ENCODE measurements at places on chromosomes 7 and 10.
A peak's percentile ranks its signal among the peaks of the same experiment; 100 is the strongest.

GRCh38 chr10:11403116-11403515 is 208.3 kb downstream of the USP6NL start:
- DNase-seq, result no peak

- no peak for DNase-seq
Observed at GRCh38 chr10:84317174-84317573, 11.2 kb upstream of the CCSER2 start.

DNA sequence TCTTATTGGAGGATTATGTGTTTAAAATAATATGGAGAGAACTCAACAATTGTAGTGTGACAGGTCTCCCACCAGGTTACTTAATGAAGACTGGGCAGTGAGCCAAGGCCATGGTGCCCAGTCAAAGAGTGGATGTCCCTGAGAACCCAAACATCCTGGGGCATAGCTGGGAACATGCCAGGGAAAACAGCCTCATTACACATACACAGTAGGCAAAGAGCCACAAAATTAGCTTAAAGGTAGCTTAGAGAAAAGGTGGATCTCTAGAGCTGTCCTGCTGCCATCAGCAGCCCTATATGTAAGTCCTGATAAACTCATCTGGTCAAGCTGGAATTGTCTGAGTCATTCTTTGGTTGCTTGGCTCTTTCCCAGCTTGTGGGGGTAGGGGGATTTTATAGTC is 287.8 kb downstream of the PHF14 start:
- peak; percentile 97 for DNase-seq

- peak; percentile 86 for DNase-seq
Observed at GRCh38 chr10:78524941-78525340, 491.3 kb downstream of the RPS24 start.

- no peak for DNase-seq
Observed at GRCh38 chr7:151795168-151795811, 81.6 kb downstream of the PRKAG2 start.

GRCh38 chr7:112105584-112106530 is 100.3 kb downstream of the DOCK4 start:
- DNase-seq, result no peak

GRCh38 chr10:125055446-125055845 is 104.9 kb downstream of the CTBP2 start:
- DNase-seq, result no peak

- no peak for DNase-seq
Observed at GRCh38 chr7:43105521-43106120, 6.8 kb upstream of the HECW1 start.

- no peak for DNase-seq
Observed at GRCh38 chr10:96978621-96979154, 146.6 kb downstream of the LCOR start.

DNA sequence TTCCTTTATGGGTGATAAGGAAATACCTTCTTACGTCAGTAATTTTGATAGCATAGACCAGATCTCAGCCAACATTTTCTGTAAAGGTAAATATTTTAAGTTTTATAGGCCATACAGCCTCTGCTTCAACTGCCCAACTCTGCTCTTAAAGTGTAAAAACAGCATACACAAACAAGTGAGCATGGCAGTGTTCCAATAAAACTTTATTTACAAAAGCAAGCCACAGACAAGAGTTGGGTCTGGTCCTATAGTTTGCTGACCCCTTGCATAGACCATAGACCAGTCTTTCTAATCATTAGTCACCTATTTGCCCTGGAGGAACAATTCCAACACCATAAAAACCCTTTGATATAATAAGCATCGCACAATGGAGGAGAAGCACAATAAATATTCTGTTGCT is 398.8 kb downstream of the SFMBT2 start:
- DNase-seq, result no peak

DNA sequence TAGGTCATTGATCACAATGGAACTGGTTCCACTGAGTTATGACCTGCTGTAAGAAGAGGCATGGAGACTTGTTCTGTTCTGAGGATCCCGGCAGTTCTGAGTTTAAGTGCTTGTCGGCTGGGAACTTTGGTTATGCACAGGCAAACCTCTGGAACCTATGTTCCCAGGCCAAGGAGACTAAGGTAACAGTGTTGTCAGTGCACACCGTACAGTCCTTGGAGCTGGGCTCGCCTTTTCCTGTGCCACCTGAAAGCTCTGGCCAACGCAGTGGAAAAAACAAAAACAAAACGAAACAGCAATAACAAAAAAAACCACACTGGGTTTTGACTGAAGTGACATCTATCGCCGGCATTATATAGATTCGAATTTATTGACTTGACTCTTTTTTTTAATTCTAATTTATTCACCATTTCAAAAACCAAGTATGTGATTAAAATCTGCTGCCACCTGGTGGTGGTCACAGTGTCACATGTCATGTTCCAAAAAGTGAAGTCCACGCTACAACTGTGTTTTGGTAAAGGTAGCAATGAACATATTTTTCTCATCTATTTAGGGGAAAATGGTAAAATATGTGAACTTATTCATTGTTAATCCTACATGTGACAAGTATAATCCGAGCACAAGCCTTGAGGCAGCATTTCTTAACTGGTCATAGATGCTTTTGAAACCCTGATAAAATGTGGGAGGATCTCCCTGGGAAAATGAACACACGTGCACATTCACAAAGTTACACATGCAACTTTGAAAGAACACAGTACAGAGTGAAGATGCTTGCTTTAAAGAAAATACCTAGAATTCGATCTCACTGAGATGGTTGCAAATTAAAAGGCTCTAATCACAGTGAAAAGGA is 113.8 kb upstream of the PPP2R2D start:
- DNase-seq, result peak; percentile 25

DNA sequence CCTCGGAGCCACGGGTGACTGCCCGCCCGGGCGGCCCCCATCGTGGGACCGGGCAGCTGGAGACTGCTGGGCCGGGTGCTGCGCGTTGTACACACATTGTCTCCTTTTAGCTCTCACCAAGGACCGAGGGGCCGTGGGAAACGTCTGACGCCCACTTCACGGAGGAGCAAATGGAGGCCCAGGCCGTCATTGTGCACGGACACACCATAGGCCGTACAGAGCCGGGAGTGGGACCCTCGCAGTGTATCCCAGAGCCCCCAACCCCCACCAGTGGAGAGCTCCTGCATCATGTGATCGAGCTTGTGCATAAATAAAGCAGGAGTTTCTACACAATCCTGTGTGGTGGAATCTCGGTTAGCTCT is 722 bp downstream of the DENND10 start:
- DNase-seq, result no peak

DNA sequence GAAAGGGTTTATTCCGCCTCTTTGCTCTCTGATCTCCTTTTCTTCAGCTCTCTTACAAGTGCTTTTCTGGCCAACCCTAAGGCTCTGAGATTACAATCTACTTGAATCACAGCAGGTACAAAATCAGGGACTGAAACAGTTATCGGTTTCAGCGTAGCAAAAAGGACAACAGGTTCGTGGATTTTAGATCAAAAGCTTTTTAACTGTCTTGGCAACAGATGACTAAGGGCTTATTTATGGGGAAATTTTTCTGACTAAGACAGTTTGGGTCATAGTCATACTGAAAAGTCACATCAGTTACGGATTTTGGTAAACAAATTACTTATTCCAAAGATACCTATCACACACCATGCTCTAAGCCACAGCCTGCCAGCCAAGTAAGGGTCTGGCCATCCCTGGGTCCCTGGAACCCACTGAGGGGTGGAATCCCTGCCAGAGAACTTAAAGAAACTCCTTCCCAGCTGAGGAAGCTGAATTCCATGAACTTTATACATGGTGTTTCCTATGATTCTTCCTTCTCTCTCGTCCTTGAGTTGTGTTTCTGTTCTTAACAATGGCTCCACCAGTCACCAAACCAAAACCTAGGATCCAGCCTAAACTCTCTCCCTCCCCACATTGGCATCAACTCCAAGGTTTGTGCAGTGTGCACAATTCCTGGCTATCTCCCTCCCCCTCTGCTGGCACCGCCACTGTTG is 169.3 kb downstream of the FAM107B start:
- DNase-seq, result no peak

DNA sequence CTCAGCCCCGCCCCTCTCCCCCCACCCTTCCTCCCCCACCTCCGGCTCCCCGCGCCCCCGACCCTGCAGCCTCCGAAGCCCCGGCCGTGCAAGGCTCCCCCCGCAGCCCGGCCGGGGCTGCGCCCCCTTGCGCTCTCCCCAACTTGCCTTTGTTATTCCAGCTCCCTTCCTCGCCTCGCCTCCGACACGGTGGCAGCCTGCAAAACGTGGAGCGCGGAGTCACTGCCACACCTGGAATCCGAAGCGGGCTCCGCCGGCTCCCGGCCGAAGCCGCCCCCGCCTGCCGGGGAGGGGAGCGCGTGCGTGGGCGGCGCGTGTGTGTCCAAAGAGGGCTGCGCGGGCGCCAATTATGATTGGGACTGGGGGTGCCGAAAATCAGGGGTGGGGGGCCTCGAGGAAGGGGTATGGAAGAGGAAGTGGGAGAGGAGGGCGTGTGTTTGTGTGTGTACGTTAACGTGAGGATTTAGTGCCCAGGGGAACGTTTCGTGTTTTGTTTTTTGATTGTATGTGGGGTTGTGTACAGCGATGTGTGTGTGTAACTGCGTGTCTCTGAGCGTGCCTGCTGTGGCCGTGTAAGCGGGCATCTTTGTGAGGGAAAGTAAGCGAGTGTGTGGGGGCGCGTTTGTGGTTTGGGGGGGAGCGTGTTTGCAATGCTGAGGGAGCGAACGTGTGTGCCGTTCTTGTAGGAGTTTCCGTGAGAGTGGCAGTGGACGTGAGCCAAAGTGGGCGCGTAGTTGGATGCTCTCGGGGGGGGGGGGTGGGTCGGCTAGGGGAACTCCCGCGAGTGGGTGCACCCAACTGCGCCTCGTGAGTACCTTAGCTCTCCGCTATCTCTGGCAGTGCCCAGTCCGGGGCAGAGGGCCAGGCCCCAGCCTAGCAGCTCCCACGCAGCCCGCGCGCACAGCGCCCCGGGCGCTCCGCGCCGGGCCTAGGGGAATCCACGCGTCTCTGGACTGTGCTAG is 1.2 kb upstream of the ZMIZ1 start:
- peak; percentile 82 for DNase-seq

GRCh38 chr10:128463991-128464760 is 338.0 kb upstream of the MKI67 start:
- DNase-seq, result peak; percentile 33

DNA sequence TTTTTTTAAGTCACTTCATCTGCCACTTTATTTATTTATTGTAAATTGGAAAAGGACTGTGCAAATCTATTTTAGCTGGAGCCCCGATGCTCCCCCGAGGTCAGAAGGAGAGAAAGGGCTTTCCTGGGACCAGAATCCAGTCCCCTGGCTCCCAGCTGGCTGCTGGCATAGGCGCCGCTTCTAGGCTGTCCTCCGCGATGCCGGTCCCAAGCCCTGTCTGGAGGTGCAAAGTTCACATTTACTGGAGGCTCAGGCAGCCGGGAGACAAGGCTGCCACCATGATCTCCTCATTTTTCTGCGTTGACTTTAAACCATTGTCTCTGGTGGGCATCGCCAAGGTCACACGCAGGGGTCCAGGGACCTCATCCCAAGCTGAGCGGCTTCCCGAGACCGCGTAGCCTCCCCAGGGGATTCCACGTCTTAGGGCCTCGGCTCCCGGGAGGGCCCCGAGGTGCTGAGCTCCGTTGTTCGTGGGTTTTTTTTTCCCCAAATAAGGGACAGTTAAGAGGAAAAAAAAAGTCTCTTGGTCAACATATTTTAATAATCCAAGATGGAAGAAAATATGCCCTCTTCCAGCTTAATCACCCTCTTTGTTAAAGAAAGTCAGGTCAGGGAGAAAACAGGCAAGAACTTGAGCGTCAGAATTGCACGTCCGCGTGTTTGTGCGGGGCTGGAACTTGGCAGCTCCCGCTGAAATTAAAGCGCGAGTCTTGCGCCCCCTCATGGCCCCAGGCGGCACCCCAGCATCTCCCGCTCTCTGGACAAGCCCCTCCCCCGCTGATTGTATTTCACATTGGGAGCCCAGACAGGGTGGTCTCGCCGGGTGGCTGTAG is 11.9 kb downstream of the RGR start:
- no peak for DNase-seq

GRCh38 chr7:131564640-131565039 is 8.2 kb upstream of the PODXL start:
- no peak for DNase-seq

DNA sequence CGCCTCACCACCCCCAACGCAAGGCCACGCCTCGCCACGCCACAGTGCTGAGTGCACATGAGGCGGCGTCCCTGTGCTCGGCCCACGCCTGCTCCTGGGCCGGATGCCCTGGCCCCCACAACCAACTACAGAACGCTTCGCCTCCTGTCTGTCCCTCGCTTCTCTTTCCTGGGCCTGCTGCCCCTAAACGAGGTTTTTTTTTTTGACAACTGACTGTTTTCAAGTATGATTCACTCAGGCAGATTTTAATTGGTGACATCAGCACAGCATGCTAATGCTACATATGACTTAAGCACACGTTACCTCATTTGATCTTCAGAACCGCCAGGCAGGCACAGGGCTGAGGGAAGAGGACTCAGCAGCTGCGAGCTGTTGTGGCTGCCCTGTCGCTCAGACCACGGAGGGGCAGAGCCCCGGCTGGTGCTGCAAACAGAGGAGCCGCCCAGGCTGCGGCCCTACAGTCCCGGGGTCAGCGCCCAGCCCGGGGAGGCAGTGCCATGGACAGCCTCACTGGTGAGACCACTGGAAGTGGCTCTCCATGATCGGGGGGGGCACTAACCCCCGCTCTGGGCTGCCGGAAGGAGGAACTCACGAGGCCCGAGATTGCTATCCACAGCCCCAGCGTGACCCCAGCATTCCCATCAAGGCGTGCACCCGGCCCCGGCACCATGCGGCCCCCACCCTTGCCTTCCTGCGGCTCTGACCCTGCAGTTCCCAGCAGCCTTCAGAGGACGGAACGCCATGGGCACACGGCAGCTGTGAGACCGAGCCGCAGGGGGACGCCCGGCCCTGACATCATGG is 212.8 kb downstream of the MAD1L1 start:
- DNase-seq, result no peak

DNA sequence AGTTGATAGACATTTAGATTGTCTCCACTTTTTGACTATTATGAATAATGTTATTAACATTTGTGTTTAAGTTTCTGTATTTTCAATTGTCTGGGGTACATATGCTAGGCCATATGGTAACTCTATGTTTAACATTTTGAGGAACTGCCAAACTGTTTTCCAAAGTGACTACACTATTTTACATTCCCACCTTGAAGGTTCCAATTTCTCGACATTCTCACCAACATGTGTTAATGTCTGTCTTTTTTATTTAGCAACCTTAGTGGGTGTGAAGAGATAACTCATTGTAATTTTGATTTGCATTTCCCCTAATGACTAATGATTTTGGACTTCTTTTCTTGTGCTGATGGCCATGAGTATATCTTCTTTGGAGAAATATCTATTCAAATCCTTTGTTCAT is 832.4 kb downstream of the DNAJB9 start:
- DNase-seq, result no peak

- no peak for DNase-seq
Observed at GRCh38 chr7:46080595-46081159, 159.6 kb upstream of the IGFBP3 start.

GRCh38 chr7:3453398-3453797 is 152.3 kb downstream of the SDK1 start:
- DNase-seq, result no peak

All from NCI-H345 (cell line).